DMS 273 treated with DMSO at 0.1 percent for 48 hours (cell line): ENCODE measurements at places on chromosomes 1 and 21.

GRCh38 chr1:194474701-194475100 is 1288.3 kb upstream of the B3GALT2 start:
- DNase-seq, result no peak

GRCh38 chr1:201230676-201231075 is 40.1 kb downstream of the IGFN1 start:
- no peak for DNase-seq

DNA sequence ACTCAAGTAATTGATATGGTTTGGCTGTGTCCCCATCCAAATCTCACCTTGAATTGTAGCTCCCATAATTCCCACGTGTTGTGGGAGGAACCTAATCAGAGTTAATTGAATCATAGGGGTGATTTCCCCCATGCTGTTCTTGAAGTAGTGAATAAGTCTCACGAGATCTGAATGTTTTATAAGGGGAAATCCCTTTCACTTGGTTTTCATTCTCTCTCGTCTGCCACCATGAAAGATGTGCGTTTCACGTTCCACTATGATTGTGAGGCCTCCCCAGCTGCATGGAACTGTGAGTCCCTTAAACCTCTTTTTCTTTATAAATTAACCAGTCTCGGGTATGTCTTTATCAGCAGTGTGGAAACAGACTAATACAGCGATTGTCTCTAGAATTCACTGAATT is 135.4 kb downstream of the BACH1 start:
- DNase-seq, result no peak

- DNase-seq, result no peak
Measured at GRCh38 chr1:155649676-155650075, 38.9 kb downstream of the YY1AP1 start.

DNA sequence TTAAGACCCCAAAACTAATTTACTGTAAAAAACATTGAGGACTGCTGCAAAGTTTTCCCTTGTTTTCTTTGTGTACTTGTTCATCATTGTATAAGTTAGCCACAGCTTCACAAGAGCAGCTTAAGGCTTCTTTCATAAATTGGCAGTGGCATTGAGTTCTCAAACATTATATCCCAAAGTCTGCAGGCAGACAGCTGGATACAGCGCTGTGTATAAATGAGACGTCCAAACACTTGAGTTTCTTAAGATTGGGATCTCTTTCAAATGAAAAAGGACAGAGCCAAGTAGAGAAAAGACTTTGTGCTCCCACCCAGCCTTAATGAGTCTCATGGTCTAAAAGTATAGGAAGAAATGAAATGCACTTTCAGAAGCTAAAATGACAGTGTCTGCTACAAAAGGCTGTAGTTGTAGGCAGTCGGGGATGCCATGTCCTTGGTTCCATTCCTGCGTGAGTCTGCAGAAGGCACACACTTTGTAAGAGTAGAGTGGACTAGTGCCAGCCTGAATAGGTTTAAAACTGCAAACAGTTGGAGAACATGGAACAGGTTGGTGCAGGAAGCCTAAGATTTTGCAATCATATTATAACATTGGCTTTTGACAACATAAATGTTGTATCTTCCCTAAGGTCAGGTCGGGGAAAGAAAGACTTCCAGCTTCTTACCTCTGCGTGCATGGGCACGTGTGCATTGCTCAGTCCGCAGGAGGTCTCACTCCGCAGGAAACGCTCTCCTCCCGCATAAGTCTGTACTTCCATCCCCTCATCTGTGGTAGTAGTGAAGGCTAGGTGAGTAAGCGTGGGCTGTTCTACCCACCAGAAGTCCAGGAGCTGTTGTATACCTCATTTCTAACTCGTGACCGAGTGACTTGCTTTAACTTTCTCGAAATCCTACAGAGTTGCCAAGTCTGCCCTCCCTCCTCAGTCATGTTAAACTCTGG is 94.4 kb downstream of the CD247 start:
- no peak for DNase-seq

DNA sequence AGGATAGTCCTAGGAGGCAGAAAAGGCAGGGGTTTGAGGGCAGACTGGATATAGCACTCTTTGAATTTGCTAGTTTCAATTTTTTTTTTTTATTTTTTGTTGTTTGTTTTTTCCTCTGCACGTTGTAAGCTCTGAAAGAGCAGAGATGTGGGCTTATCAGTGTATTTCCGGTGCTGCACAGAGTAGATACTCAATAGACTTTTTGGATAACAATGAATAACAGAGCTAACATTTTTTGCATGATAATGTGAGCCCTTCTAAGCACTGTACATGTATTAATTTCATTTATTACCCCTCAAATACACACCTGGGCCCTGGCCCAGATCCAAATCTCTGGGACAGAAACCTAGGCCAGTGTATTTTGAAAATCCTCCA is 17.1 kb upstream of the PARP1 start:
- no peak for DNase-seq

DNA sequence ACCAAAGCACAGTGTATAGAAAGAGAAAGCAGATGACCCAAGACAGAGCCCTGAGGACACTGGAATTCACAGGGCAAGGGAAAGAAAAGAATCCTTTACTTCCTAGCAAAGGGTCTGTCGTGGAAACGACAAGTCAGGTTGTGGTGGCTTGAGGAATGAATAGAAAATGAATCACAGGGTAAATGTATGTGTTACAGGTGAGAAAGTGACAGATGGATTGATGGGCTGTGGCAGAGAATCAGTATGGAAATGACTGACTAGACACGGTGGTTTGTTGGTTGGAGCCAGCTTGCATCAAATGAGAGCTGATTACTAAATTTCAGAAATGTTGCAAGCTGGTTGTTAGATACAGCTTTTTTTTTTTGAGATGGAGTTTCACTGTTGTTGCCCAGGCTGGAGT is 46.9 kb downstream of the PTP4A2 start:
- DNase-seq, result no peak

DNA sequence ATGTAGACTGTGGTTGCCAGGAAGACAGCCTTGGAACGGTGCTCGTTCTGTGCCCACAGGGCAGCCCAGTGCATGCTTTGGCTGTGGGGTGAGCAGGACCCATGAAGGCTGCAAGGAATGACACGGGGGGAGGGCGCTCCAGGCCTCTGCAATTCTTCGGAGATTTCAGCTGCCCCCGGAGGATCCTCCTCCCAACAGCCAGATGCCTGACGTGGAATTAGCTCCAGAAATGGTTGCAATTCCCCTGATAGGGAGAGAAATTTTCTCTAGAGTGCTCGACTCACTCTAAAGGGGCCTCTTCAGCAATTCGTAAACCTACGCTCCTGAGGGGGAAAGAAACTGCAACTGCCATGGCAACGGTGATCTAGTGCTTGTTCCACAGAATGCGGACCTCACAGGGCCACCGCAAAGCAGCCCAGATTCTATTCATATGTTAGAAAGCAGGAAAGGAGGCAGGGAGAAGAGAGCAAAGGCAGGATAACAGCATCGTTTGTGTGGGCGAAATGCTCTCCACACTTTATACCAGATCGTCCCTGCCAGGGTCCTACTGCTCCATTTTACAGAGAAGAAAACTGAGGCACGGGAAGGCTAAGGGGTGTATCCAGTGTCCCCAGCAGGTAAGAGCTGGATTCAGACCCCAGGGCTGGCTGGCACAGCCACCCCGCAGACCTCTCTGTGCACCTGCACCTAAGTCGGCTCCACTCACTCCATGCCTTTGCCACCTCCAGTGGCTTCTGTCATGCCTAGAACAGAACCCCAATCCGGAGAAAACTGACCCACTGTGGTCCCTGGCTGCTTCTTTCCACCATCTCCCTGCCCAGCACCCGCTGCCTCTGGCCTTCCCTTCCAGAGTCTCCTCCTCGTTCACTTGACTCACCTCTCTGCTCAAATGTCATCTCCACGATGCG is 11.9 kb upstream of the PDE9A start:
- no peak for DNase-seq

DNA sequence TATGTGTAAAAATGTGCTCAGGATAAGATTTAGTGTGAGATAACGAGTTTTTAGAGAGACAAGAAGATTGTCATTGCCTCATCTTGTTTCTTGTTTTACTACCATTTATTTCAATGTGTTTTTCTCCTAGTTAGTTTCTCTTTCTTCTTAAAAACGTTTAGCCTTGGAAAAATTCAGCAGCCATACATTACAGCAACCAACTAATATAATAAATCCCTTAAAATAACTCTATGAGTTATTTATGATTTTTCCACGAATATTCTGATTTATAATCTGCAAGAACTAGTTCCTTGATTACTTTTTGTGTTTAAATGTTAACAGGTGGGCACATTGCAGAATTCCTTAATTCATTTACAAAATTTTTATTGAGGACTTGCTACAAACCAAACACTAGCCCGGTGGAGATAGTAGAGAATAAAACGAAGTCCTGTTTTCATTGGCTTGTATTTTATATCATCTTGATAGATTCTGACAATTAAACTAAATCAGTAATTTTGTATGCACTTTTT is 118.9 kb downstream of the OSBPL9 start:
- DNase-seq, result no peak

GRCh38 chr21:42860345-42860744 is 19.0 kb downstream of the WDR4 start:
- no peak for DNase-seq

GRCh38 chr1:150836129-150836773 is 28.2 kb upstream of the CTSK start:
- peak; percentile 93 for DNase-seq

- no peak for DNase-seq
Measured at GRCh38 chr1:160128636-160129035, 13.1 kb downstream of the ATP1A2 start.

- DNase-seq, result no peak
Measured at GRCh38 chr21:44713130-44713529, 1.8 kb upstream of the TSPEAR start.

GRCh38 chr21:30758306-30758705 is 3.1 kb upstream of the KRTAP21-1 start:
- DNase-seq, result no peak

DNA sequence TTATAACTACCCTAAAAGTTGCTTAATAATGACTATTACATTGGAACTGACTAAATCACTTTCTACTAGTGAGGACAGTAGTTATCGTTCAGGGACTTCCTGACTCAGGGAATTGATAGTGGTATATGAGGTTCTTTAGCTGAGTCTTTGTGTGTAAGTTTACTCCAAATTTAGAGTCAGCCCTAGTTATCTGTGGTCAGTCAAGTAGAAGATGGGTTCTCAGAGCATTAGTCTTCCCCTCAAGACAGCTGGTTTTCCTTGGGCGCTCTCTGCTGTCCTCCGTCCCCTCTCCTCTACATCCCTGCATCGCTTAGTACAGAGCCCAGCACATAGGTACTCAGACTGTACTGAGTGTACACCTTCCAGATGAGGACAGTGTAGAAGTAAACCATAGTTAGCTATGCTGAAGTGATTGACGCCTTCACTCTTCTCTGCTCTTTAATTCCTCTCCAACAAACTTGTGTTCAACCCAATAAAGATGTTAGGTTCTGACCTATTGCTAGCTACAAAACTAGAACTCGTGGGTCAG is 116.5 kb downstream of the C1orf21 start:
- DNase-seq, result no peak

DNA sequence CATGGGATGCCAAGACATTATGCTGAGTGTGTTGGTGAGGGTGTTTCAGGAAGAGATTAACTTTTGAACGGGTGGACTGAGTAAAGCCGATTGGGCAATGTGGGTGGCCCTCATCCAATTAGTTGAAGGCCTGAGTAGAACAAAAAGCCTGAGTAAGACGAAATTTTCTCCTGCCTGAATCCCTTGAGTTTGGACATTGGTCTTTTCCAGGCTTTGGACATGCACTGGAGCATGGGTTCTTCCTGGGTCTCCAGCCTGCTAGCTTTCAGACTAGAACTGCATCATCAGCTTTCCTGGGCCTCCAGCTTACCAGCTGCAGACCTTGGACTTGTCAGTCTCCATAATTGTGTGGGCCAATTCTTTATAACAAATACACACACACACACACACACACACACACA is 63.6 kb downstream of the NIBAN1 start:
- no peak for DNase-seq

DNA sequence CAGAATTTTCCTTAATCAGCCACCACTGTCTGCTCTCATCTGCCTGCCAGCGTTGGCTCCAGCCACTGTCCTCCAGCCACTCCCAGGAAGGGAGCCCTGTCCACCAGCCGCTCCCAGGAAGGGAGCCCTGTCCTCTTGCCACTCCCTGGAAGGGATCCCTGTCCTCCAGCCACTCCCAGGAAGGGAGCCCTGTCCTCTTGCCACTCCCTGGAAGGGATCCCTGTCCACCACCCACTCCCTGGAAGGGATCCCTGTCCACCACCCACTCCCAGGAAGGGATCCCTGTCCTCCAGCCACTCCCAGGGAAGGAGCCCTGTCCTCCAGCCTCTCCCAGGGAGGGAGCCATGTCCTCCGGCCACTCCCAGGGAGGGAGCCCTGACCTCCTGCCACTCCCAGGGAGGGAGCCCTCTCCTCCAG is 726.5 kb downstream of the PTPRU start:
- DNase-seq, result no peak

DNA sequence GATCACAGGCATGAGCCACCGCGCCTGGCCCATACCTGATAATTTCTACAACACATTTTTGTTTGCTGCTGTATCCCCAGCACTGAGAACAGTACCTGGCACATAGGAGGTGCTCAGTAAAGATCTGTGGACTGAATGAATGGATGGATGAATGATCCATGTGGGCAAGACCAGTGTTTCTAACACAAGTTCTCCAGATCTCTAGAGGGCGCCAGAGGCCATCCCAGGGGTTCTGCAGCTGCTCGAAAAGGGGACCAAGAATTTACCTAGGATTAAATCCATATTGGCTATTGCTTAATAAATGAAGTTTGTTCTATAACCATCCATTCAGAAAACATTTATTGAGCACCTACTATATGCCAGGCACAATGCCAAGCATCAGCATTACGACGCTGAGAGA is 167.7 kb downstream of the ACTL8 start:
- DNase-seq, result no peak

DNA sequence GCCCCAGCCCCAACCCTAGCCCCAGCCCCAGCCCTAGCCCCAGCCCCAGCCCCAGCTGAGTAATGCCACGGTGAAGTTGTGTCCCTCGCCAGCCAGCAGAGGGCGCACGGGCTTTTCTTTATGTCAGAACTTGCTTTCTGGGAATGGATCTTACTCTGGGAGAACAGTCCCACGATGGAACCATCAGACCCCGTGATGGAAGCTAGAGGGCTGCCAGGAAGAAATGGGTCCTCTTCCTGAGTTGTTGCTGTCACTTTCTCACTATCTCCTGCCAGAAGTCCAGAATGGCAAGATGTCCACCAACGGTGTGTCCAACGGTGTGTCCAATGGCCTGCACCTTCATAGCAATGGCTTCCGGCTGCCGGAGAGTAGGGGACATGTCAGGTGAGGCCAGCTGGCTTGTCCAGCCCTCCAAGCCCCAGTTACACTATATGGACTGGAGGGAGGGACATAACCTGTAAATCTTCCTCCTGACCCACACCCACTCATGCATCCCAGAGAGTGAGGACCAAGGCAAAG is 25.1 kb upstream of the TMEM222 start:
- no peak for DNase-seq

- DNase-seq, result no peak
Measured at GRCh38 chr1:158654571-158654970, 31.9 kb downstream of the SPTA1 start.
